Dorsolateral prefrontal cortex (tissue), 122 donors: ENCODE measurements at places on chromosomes 3 and 15.

DNA sequence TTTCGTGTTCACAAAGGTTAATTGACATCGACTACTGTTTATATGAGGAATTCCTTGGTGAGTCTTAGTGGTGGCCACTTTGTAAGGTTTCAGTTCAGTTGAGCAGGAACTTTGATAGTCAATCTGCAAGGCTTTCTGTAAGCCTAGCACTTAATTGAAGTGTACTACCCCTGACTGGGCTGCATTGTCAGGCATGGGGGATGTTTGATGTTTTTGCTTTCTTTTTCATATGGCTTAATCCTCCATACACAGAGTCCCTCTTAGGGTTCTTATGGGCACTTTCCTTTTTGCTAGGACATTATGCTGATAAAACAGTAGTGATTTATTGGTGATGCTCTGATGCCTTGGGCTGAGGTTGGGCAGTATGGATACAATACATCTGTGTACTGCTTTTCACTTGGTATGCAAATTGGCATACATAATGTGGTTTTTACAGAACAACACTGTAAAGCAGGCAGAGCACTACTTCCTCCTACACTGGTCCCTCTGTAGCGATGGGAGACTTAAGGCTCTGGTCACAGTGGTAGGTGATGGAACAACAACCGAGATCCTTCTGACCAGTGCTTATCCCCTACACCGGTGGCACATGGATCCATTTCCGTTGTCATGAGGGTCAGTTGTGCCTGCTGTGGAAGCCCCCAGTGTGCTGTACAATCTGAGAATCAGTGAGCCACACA lies 261.0 kb downstream of the MFSD1 start:
- DNase-seq, result no peak

DNA sequence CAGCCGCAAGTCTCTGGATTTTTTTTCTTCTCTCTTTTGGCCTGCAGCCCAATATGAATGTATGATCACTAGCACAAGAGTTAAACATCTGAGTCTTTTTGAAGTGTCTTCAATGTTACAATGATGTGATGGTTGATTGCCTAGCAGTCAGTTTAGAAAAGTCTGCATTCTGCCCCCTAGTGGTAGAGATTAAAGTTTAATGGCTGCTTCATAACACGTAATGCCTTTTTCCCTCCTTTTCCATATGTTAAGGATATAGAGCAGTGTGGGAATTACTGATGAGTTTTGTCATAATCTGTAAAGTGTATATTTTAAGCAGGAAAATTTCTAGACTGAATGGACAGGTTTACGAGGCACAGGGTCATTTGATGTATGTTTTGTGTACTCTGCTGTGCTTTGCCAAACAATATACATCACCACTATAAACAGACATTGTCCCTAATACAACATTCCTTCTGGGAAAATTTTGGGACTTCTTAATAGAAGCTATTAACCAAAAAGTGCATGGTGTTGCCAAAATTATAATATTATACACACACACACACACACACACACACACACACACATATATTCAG lies 1038.5 kb upstream of the NR2F2 start:
- no peak for DNase-seq

- no peak for DNase-seq
Measured at GRCh38 chr15:32867313-32867626, 149.5 kb downstream of the GREM1 start.

- no peak for DNase-seq
Measured at GRCh38 chr15:77525400-77525811, 104.7 kb downstream of the HMG20A start.

- no peak for DNase-seq
Measured at GRCh38 chr15:38274135-38274534, 21.5 kb downstream of the SPRED1 start.

GRCh38 chr3:157785102-157785826 lies 282.0 kb upstream of the VEPH1 start:
- DNase-seq, result no peak

- no peak for DNase-seq
Measured at GRCh38 chr15:57565311-57565710, 26.4 kb upstream of the MYZAP start.

DNA sequence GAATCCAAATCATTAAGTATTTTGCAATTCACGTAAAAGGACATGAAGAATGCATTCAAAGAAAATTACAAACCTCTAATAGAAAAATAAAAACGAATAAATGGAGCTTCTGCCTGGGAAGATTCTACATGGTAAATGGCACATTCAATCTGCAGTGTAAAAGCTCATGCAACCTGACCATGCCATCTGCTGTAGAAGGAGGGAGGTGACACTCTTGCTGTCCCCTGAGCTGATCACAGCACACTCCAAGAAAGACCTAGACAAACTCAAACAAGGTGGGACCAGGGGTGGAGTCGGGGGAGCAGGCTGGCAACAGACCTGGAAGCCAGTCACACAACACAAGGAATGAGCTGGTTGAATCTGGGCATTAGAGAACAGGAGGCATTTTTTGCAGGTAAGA lies 101.8 kb downstream of the BDH1 start:
- no peak for DNase-seq

GRCh38 chr15:63045465-63045840 lies 2.9 kb downstream of the TPM1 start:
- DNase-seq, result no peak

DNA sequence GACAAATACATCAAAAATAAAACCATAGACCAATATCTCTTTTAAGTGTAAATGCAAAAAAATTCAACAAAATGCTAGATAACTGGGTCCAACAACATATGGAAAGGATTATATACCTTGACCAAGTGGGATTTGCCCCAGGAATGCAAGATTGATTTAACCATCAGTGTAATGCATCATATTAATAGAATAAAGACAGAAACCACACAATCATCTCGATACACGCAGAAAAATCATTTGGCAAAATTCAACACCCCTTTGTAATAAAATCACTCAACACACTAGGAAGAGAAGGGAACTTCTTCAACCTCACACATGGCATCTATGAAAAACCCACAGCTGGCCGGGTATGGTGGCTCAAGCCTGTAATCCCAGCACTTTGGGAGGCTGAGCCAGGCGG lies 19.5 kb downstream of the GREM1 start:
- DNase-seq, result no peak
